ENCODE measurements at places on chromosomes 3 and 15.

DNA sequence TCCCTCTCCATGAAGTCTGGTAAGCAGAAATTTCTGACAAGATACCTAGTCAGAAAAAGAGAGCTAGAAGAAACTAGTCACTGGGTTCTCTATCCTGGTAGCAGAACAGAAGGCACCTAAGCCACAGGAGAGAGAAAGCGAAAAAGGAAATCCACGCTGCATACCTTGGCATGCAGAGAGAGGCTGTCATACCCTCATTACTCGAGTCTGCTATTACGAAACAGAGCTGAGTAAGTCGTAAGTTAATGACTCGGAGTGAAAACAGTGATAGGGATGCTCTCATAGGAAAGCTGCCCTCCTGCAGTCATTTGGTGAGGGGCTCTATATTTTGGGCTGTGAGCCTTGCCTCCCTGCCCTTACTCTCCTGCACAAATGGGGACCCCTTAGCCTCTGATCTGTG is 16.2 kb downstream of the CLRN1 start:
- DNase-seq = no peak

DNA sequence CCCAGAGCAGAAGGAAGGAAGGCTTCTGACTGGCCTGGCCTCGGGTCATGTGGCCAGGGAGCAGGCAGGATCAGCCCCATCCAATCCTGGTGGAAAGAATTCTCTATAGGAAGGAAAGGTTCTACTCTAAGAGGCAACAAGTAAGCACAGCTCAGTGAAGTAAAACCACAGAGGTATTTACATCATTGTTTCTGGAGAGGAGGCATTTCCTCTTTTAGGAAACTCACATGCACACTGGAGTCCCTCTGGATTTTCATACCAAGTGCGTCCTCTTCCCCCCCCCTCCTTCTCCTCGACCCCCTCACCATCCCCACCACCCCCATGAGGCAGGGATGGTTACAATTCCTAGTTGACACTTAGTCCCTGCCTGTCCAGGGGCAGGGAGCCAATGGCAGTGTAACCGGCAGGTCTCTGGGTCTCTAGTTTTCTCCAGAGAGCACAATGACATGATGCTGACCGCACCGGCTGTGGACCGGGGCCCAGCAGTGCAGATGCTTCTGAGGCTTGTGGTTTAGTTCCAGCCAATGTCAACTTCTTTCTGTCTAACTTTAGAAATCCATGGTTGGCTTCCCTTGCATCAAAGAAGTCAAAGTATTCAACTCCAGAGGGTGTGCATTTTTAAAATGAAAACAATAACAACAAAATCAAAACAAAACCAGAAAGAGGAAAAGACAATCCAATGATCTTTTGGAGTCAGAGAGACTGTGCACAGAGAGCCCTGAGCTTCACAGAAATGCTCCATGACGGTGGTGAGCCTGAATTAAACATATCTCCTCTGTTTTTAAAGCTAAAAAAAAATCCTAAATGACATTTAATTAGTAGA is 230.3 kb upstream of the TLE3 start:
- no peak for DNase-seq

GRCh38 chr15:93500155-93500554 is 411.1 kb upstream of the RGMA start:
- no peak for DNase-seq

- no peak for DNase-seq
These were observed 42.8 kb downstream of the MAP2K1 start for GRCh38 chr15:66429546-66429945.

DNA sequence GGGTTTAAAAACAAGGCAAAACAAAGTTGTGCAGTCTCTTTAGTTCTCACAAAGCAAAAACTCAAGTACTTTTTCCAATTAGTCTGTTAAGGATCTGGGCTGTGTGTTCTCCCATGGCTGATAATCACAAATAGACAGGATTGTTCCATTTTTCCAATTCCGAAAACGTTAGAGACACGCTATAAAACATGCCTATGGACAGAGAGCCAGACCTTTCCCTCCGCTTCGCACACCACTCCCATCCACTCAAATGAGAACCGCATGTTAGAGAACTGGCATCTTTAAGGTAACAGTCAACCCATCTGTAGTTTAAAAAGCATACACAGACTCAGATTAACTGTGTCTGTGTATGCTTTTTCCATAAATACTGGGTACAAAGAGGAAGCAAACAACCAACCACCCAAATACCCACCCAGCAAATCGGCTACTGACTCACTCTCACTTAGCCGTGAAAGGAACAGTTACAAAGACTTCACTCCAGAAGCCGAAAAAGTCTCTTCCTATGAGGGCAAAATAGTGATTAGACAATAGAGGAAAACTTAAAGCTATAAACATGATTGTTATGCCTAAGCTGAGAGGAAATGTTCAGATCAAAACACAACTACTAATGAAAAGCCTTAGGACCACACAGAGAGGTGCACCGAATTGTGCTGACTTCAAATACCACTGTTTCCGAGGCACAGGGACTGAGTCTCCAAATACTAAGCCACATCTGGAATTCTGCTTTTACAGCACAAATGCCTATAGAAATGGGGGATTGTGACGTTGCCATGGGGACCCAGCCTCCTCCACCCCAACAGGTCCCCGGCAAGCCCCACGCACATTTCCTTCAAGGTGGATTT is 36.1 kb downstream of the IL17RD start:
- DNase-seq = no peak

- DNase-seq = no peak
These were observed 13.9 kb downstream of the COPG1 start for GRCh38 chr3:129263161-129263910.

DNA sequence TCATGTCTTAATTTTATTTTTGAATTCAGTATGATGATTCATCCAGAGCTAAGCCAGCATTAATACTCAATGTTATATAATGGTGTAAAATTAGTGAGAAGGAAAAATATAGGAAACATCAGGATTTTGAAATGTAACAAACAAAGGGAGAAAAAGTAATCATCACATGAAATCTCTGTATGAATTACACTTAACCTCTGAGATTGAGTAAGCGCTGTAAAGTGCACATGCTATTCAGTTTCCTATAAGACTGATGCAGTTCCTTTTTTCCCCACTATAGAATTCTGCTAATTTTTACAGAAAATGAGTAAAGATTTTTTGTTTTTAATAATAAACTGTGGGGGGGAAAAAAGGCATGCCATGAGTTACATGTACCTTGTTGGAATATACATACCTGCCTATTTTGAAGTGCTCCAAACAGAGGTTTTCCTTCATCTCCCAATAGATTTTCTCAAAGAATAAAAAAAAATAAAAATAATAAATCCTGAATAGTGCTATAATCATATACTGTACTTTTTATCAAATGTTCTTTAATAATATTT is 64.0 kb upstream of the TTBK2 start:
- no peak for DNase-seq

DNA sequence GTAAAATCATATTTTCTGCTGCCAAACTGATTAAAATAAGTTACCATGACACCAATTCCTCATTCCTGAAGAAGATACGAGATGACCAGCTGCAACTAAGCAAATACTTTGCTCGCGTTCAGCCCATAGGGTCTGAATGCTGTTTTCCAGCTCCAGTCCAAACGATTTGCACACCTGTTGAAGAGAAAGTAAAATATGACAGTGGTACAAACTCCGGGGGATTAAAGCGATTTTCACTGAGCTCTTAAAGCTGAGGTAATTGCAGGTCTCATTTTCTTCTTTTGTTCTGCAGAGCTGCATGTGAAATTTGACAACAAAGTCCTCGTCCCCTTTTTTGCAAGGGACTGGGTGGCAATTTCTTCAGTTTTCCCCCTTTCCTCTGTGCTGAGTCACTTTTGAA is 118.4 kb downstream of the NR2F2 start:
- no peak for DNase-seq

GRCh38 chr15:88644741-88645140 is 5.9 kb downstream of the ISG20 start:
- DNase-seq = no peak

GRCh38 chr3:24100696-24101402 is 155.8 kb downstream of the NR1D2 start:
- DNase-seq = no peak

DNA sequence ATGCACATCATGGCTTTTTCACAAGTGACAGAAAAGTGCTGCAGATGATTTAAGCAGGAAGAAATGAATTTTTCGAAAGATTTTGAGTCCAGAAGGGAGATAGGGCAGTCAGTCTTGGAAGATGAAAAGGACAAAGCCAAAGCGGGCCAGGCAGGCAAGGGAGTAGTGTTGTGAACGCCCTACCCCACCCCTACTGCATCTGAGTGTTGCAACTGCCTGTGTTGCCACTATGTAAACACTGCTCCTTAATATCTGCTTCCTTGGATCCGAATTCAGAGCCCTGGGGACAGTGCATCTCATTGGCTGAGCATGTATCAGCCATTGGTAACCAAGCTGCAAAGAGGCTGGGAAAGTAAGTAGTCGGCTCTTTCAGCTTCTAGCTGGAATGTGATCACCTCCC is 39.0 kb downstream of the CNTN4 start:
- DNase-seq = no peak

DNA sequence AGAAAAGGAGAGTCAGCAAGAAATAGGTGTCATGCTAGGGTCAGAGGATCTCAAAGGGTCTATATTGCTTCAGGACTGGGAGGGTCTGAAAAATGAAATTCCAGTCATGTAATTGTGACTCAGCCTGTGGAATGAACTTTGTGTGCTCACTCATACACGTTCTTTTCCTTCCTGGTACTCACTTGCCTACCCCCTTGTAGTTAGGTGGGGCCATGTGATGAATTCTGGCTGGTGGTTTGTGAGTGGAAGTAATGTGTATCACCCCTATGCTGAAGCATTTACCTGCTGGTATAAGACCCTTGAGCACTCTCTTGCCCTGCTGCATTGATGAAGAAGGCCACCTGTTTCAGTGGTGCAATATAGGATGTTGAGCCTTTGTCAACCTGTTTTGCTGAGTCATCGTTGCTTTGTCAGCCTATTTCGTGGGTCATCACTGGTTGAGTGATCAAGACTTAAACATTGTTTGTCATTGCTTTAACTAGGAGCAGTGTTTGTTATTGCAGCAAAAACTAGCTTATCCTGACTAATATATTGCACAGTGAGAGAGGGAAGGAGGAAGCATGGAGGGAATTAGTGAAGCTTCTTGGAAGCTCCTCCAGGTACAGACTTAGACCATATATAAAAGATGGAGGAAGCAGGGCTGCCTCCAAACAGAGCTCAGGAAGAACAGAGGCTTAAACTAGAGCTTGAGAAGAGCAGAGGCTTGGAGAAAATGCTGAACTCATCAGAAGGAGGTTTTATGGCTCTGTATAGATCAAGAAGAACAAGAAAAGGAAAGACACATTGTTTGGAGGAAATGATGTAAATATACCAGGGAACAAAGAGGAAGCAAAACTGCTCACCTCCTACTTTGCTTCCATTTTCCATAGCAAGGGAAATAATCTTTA is 28.9 kb downstream of the TLNRD1 start:
- no peak for DNase-seq

GRCh38 chr15:67403428-67404154 is 117.3 kb upstream of the C15orf61 start:
- DNase-seq = no peak

DNA sequence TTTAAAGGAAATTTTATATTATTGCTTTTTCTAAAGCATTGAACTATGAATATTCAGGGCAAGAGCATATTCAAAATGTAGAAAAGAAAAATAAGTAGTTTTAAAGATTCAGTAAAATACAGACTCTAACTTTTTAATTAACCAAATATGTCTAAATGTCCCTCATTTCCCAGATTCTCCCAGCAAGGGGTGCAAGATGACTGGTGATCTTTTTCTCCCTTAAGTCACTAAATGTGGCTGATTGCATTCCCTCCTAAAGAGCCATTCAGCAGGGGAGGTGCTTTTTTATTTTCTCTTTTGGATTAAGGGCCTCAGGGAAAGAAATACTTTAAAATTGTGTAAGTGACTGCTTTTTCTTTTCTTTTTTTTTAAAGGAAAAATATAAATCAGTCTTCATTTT is 406.9 kb downstream of the OXSM start:
- DNase-seq = no peak

- no peak for DNase-seq
These were observed 68.0 kb downstream of the FNDC3B start for GRCh38 chr3:172107403-172107802.

GRCh38 chr3:55089211-55089610 is 161.4 kb upstream of the LRTM1 start:
- DNase-seq = no peak

GRCh38 chr3:196390116-196390515 is 42.1 kb downstream of the UBXN7 start:
- no peak for DNase-seq

GRCh38 chr15:74695597-74696397 is at the start of gene EDC3:
Gene EDC3, minus strand, starts transcription at chr15:74696024. Its CDS starts 20,900 bp downstream, at chr15:74675124.
- DNase-seq = peak; percentile 83

DNA sequence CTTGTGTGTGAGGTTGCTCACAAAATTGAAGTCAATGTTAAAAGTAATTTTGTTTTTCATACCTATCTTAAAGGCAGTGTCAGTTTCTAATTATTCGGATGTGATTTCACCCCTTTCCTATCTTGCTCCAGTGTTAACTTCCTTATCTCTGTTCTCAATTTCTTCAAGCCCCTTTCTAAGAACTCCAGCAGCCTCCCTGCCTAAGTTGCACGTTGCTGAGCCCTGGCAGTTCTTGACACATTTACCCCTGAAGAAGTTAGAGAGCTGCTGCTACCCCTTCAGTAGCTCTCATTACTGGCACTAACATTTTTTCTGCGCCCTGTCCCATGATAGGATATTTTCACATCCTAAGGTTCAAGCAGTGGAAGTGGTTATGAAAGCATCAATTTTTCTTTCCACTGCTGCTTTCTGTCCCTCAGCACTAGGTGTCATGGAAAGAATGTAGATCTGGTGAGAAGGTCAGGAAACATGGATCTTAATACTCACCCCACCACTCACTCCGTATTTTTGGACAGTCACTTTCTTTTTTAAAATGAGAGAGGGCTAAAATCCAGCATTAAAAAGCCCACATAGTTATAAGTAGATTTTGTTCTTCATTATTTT is 62.9 kb downstream of the OPA1 start:
- no peak for DNase-seq

GRCh38 chr3:139227165-139227564 is 116.7 kb upstream of the MRPS22 start:
- no peak for DNase-seq

- no peak for DNase-seq
These were observed 221.3 kb downstream of the GRM7 start for GRCh38 chr3:7082244-7082643.

- DNase-seq = no peak
These were observed 6.8 kb downstream of the ANXA2 start for GRCh38 chr15:60390871-60391501.

GRCh38 chr3:194877291-194878119 is 191.8 kb downstream of the FAM43A start:
- DNase-seq = no peak

GRCh38 chr3:22660606-22661005 is 542.5 kb upstream of the UBE2E2 start:
- DNase-seq = no peak

GRCh38 chr15:90213818-90214204 is 12.7 kb downstream of the SEMA4B start:
- DNase-seq = no peak

Data from stimulated activated CD8-positive, alpha-beta memory T cell treated with anti-CD3 and anti-CD28 coated beads, Interleukin-12 subunit alpha, Interleukin-12 subunit beta, amount 100 ng/mL, for 1 hour (primary cell).